Diencephalon (tissue), 1 donor: ENCODE measurements at places on chromosomes 11 and 22. TPM values are rescaled to one million over a fixed set of nuclear protein-coding genes. Genes with fewer than 3 reads are reported as not detected.

RFPL1 gene
- not detected for total RNA-seq

C11orf86 gene
- not detected for total RNA-seq

PHLDB1 gene
- total RNA-seq: 73.8 TPM

ISX gene
- not detected for total RNA-seq

PIWIL4 gene
- 5.5 TPM for total RNA-seq
